ENCODE measurements at places on chromosomes 3 and 15.

- no peak for DNase-seq
Observed at GRCh38 chr3:52801839-52802238, 7.2 kb downstream of the ITIH3 start.

DNA sequence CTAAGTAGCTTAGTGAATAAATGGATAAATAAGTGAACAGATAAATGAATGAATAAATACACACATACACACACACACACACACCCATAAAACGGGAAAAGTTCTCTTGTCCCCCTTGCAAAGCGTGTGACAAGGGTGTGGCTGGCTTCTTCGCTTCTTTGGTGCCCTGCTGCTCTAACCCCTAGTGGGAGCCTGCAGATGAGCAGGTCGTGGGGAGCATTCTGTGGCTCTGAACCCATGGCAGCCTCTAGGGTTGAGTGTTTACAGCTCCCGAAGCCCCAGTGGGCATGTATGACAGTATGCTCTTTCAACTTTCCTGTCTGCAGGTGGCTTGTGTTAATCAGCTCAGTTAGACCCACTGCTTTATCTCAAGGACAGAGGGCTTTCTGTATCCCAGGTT is 582.3 kb downstream of the EDEM1 start:
- no peak for DNase-seq

- no peak for DNase-seq
Observed at GRCh38 chr15:85554852-85555521, 174.6 kb downstream of the AKAP13 start.

- no peak for DNase-seq
Observed at GRCh38 chr3:140823106-140823505, 118.5 kb upstream of the SLC25A36 start.

DNA sequence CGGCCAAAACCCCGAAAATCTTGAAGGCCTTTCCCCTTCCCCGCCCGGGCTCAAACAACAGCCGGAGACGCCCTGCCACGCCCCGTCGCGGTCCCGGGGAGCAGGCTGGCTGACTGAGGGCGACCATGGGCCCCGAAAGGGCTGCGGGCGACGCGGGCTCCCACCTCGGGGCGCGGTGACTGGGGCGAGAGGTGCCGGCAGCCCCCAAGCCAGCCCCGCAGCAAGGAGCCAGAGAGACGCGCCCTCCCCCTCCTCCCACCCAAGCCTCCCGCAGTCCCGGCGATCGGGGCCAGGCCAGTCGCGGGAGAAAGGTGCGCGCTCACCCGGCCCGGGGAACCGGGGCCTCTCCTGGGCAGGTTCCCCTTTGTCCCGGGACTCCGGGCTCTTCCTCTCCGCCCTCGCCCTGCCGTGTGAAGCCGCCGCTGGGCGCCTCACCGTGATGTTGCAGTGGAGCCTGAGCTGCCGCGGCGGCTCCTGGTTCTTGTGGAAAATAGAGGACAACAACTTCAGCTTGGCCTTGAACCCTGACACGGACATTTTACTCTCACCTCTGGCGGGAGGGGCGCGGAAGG is 30.6 kb upstream of the ZSCAN2 start:
- peak; percentile 28 for DNase-seq

- DNase-seq, result no peak
Observed at GRCh38 chr3:124409650-124410275, 320.5 kb upstream of the UMPS start.

- no peak for DNase-seq
Observed at GRCh38 chr3:104279617-104280016, 1087.1 kb upstream of the ALCAM start.

DNA sequence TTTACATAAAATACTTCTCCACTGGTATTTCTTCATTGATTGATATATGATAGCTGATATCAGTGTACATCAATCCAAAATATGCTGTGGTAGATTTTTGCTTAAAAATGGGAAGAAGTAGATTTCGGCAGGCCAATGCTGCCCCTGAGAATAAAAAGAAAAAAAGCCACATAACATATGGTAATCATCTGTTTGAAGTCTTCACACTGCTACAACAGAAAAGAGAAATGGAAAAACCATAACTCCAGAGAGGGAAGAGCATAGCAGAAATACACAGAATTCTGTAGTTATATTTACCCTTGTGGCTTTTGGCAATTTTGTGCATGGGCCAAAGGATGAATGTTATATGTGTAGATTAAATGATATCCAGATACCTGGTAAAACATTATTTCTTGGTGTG is 143.1 kb upstream of the KCNMB2 start:
- no peak for DNase-seq

- DNase-seq, result peak; percentile 54
Observed at GRCh38 chr3:177574222-177574856, 377.1 kb upstream of the TBL1XR1 start.

DNA sequence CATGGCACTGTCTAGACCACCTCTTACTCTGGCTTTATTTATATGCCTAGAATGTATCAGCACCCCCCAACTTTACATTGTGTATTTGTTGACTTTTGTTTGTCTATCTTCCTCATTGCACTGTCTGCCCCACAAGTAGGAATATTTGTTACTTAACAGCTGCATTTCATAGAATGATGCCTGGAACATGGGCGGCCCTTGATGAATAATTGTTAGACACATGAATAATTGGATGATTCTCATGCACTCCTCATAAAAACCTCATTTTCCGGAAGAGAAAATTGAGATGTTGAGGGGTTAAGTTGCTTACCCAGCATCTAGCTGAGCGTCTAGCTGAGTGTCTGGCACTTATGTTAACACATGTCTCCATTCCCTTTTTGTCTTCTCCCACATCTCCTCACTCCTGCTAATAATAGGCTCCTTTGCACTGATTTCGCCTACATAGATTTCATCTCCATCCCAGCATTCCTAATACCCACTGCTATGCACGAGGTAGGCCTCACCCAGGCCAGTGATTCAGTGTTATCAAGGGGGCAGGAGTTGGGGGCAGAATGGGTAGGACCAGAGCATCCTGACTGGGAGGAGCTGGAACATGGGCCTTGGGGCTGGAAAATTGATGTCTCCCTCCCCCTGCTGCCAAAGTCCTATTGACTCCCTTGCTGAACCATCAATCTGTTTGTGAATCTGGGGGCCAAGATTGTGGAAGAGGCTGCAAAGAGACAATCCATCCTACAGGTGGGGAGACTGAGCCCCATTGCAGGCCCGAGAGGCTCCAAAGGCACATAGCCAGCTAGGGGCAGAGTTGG is 7.8 kb upstream of the WNT7A start:
- DNase-seq, result no peak

- DNase-seq, result no peak
Observed at GRCh38 chr3:136018876-136019275, 53.3 kb downstream of the PPP2R3A start.

- DNase-seq, result no peak
Observed at GRCh38 chr3:126004692-126005091, 35.7 kb downstream of the ROPN1B start.

DNA sequence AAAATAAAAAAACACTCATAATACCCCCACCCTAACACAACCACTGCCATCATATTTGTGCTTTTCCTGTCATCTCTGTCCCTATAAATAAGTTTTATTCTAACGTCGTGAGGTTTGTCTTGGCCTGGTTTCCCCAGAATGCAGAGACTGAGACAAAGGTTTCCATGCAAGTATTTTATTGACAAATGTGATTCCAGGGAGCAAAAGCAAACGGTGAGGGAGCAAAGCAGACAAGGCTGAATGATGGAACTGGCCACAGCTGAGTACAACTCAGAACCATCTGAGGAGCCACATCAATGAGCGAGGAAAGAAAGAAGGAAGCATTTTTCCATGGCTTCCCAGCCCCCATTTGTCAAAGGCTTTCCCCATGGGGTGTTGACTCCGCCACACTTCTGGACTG is 37.7 kb upstream of the LARS2 start:
- DNase-seq, result no peak

DNA sequence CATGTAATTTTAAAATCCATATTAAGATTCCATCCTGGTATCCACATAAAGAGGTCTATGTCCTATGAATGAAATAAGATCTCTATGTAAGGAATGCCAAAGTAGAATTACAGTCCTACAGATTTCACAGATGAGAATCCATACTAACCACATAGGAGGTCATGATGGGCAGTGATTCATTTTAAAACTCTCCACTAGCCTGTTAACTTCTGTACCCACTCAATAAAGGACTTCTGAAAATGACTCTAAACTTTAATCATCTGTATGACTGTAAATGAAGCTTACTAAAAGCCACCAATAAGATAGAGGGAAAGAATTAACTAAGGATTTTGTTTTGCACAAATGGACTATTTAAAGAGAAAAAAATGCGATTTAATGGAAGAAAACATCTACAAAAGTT is 28.7 kb downstream of the MORC1 start:
- no peak for DNase-seq

DNA sequence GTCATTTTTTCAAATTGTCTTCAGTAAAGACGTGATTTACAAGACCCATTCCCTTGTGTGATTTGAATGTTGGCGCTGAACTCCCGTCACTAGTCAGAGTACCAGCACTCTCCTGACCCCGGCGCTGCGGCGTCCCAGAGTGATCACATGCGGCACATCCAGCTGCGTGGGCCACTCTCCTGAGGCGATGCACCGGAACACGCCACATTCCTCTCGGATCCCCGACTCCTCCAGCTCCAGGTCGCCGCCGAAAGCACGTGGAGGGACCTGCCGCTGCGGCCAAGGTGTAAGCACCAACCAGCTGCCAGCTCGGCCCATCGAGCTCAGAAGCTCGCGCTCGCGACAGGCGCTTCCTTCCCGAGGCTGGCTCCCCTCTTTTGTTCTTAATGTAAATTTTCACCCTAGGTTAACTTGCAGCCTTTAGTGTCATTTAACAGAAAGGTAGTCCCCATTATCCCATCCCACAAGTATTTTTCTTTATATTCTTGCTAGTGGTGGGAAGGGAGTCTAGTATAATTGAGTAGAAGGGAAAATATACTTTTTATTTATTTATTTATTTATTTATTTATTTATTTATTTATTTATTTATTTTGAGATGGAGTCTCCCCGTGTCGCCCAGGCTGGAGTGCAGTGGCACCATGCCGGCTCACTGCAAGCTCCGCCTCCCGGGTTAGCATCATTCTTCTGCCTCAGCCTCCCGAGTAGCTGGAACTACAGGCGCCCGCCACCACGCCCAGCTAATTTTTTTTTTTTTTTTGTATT is 61.7 kb upstream of the VGLL3 start:
- DNase-seq, result no peak

Data from brain (organoid and tissue), 16 donors.